Cardiac septum (tissue), 1 donor: ENCODE measurements at places on chromosomes 11 and 22.
A peak's percentile ranks its signal among the peaks of the same experiment; 100 is the strongest.

- DNase-seq, result no peak
These were observed 8.2 kb downstream of the DDX17 start for GRCh38 chr22:38497869-38498268.

DNA sequence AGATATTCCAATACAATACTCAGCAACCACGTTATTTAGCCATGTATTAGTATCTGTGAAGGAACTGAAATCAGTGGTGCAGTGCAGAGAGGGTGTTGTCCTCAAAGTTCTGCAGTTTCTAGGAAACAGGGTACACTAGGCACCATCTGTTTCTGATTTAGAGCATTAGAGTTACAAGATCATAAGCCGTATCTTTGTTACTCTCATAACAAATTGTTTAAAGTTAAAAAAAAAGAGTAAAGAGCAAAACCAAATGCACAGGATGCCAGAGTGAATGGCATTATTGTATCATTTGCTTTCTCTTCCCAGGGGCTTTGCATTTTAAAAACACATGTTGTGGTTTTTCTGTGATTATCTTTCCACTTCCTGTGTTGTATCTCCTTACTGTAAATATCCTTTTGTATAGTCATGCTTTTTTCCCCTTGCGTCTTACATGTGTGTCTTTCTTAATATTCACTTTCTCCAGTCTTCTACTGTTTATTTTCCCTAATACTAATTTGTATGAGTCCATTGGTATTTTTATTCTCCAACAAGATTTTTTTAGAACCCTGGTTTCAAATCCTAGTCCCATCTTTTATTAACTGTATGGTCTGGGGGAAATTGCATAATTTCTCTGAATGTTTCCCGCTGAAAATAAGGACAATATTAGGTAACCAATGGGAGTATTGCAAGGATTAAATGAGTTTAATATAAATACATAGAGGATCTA is 15.2 kb upstream of the NUP160 start:
- no peak for DNase-seq

DNA sequence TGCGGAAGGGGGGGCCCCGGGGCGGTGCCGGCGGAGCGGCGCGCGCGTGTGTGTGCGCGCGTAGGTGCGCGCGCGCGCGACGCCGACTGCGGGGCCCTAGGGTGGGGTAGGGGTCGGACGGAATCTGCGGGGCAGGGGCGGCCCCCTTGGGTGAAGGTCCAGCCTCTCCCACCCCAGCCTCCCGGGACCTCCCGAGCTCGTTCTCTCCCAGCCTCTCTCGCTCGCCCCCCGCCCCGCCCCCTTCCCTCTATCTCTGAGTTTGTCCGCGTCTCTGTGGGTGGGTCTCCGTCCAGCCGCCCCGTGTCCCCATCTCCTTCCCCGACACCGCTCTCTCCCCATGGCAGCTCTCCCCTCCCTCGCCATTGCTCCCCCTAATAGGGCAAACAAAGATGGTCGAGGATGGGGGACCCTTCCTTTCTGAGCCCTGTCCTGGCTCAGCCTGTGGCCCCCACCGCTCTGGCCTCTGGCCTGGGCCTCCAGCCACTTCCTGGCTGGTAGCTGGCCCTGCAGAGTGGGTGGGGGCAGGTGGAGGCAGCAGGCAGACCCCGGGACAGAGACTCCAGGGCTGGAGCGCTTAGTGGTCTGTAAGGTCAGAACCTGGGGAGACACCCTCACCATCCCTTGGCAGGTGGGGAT is 33.0 kb upstream of the PRR5 start:
- no peak for DNase-seq

GRCh38 chr11:94801866-94802460 is 33.8 kb downstream of the AMOTL1 start:
- DNase-seq, result no peak

GRCh38 chr11:10628508-10629236 is 60.2 kb upstream of the LYVE1 start:
- DNase-seq, result no peak

- DNase-seq, result peak; percentile 76
These were observed 5.1 kb upstream of the B4GALNT4 start for GRCh38 chr11:363948-364761.

- peak; percentile 63 for DNase-seq
These were observed 17.5 kb upstream of the TMPRSS4 start for GRCh38 chr11:118059246-118059940.

DNA sequence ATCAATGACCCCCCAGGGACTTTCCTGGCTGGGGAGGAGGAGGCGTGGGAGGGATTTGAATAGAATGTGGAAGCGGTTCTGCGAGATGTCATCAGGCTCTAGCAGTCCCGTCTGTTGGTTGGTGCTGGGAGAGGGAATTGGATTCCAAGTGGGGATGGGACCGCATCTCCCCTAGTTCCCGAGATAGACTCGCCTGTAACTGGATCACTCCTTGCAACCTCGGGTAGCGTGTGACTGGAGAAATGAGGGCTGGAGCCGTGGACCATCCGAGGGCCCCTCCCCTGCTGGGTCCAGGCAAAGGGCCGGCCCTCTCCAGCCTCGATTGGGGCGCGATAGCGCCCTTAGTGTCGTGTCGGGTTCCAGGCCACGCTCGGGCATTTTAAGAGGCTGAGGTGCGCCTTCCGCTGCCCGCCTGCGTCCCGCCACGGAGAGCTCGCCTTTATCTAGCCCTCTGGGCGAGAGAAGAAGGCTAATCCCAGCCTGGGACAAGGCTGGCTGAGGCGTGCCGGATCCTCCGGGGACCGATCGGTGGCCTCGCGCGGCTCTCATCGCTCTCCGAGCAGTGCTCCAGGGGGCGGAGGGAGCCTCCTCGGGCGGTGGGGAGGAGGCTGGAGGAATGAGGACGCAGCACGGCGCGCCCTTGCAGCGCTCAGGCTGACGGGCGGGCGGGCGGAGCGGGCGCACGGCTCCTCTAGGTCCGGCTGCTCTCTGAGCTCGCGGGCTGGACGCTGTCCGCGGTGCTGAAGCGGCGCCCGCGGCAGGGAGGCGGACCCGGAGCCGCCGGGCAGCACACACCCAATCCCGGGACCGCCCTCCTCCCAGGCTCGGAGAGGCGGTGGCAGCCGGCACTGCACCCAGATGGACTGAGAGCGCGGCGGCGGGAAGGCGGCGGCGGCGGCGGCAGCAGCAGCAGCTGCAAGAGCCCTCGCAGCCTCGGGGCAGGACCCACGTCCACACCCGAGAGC is 107.8 kb downstream of the OSBP2 start:
- peak; percentile 86 for DNase-seq

DNA sequence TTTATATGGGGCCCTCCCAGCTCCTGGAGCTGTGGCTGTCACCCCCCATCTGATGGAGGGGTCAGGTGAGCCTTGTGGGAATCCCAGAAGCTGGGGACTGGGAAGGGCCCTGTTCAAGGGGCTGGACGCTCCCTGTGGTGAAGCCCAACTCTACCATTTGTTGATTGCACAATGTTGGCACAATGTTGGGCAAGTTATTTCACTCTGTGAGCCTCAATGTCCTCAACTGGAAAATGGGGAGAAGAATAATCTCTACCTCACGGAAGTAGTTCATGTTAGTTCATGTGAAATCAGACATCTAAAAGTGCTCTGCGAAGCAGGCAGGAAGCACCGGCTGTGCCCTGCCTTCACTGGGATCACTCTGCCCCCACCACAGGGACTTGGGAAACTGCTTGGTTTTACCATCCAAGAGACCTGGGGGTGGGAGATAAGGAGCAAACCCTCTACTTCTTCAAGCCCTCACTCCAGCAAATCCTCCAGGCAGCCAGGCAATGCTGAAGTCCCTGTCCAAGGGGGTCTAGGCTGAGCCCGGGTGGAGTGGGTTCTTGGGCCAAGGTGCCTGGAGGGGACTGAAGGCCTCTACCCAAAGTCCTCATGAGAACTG is 715 bp upstream of the PRR5 start:
- DNase-seq, result no peak

GRCh38 chr11:74620531-74620930 is 28.1 kb downstream of the POLD3 start:
- no peak for DNase-seq
